ENCODE measurements at places on chromosomes 1 and 21.
A peak's percentile ranks its signal among the peaks of the same experiment; 100 is the strongest.

DNA sequence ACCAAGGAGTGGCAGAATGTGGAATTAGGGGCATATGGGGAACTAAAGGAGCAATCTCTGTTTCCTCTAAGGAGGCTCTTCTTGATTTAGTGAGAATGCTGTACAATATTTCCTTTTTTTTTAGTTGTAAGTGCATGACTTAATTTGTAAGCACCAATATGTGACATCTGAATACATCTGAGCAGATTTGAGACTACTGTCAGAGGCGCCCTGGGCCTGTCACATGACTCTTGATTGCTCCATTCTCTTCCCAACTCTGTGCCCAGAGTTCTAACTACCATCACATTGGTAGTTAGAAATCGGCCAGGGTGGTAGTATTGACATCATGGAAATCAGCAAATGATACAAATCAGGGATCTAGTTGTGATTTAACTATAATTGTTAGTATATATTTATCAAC is 110.1 kb upstream of the LMO4 start:
- no peak for DNase-seq

DNA sequence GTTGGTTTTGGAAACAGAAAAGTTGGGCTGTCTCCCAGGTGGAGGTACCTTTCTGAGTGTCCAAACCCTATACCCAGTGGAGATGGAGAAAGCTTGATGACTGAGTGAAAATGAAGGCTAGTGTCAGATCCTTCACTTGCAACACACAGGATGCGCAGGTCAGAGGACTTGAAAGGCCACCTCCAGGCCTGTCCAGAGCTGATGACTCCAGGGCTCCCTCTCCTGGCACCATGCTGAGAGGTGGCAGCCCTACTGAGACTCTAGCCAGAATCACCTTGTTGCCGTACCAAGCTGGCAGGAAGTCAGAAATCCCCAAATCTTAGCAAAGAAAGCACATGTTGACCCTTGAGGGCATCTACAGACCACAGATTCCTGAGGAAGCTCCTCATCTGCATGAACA is 16.4 kb downstream of the KNCN start:
- DNase-seq: peak; percentile 23

DNA sequence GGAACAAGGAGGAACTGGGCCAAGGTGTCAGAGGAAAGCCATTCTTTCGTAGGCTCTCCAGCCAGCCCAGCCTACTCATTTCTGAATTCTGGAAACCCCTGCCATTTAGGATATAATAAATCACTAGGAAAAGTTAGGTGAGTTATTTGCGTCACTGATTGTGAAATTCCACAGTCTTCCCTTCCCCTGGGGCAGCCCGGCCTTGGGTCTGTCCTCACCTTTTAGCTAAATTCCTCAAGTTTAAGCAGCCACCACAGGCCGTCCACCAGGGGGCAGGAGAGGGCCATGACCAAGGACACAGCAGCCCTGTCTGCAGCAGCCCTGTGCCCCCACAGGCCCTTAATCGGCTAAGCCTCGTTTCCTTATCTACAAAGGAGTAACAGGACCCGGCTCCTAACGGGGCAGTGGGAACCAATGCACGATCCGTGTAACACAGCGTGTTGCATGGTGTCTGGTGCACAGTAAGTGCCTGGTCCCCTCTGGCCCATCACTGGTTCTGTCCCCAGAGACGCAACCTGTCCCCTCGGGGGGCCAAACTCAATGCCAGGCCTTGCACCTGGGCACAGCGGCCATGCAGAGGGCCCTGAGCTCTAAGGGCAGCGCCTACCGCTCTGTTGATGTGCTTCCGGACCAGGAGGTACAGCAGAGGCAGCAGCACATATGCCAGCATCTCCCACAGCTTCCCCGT is 18.1 kb downstream of the GPR157 start:
- peak; percentile 65 for DNase-seq

DNA sequence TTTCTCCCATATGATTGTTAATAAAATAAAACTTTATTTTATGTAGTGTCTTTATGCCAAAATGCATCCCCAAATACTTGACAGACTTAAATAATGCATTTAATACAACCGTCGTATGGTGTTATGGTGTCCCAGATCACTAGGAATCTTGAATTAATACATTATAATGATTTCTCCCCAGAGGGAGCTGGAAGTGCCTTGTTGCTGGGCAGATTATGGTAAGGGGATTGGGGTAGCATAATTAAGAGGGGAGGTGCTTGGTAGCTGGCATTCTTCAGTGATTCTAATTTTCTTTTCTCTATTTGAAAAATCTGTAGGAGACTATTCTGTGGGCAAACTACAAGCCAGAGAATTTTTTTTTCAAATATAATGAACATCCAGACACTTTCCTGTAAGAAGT is 1043.7 kb downstream of the ADGRL2 start:
- no peak for DNase-seq

GRCh38 chr1:55212349-55213150 is 2.6 kb downstream of the USP24 start:
- DNase-seq: no peak

- no peak for DNase-seq
Observed at GRCh38 chr1:225825607-225826007, 15.7 kb downstream of the EPHX1 start.

- no peak for DNase-seq
Observed at GRCh38 chr1:85133565-85134159, 67.2 kb downstream of the SYDE2 start.

DNA sequence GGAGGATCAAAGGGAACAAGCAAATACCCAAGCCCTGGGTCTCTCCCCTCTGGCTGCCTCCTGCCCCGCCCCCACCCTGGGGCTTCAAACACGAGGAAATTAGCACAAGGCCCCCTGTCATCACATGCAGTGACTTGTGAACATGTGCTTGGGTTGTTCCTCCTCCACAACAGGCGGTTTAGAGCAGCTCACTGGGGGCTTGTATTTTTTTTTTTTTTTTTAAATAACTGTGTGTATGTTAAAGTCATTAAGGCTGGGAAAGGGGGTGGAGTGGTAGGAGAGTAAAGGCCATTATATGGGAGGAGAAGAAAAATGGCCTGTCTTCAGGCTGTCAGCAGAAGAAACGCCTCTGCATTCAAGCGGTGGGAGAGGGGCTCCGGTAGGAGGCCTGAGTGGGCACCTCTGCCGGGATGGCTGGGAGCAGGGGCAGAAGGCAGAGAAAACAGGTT is 64.2 kb downstream of the PLXNA2 start:
- DNase-seq: no peak

DNA sequence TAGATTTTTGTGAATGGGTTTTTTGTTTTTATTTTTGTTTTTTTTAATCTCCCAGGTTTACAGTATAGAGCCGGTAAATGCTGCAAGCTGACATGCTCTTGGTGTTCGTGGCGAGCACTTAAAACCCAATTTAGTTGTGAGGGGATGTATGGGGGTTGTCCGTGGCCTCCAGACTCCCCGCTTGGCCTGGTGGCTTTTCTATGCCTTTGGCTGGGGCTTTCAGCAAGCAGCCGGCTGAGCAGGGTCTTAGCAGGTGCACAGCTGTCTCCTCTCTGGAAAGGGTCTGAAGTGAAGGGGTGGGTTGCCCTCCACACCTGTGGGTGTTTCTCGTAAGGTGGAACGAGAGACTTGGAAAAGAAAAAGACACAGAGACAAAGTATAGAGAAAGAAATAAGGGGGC is 31.0 kb upstream of the EFHD2 start:
- no peak for DNase-seq

All from RCC 7860 (cell line).